DMS 273 treated with DMSO at 0.1 percent for 48 hours (cell line): ENCODE measurements at places on chromosomes 1 and 21.
A peak's percentile ranks its signal among the peaks of the same experiment; 100 is the strongest.

GRCh38 chr1:53062708-53063591, 937 bp downstream of the PODN start:
- no peak for DNase-seq

GRCh38 chr1:222777977-222778376, 36.9 kb upstream of the DISP1 start:
- no peak for DNase-seq

DNA sequence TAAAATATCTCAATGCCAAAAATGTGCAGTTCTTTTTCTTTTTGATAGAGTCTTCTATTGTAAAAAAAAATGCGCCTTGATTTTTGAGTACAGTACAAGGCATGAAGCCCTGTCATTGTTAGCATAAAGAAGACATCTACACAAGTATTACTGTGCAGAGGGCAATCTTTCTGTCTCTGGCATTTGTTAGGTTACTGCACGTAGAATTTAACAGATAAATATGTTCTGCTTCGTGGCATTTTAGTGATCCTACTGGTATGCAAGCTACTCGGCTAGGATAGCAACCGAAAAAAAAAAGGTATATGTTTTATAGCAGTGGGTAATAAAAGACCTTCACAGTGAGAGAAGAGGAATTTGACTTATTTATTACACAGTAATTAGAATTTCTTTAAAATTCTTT, 492.9 kb upstream of the ADGRL2 start:
- no peak for DNase-seq

- DNase-seq: no peak
Observed at GRCh38 chr1:228752258-228752657, 17.0 kb downstream of the RHOU start.

DNA sequence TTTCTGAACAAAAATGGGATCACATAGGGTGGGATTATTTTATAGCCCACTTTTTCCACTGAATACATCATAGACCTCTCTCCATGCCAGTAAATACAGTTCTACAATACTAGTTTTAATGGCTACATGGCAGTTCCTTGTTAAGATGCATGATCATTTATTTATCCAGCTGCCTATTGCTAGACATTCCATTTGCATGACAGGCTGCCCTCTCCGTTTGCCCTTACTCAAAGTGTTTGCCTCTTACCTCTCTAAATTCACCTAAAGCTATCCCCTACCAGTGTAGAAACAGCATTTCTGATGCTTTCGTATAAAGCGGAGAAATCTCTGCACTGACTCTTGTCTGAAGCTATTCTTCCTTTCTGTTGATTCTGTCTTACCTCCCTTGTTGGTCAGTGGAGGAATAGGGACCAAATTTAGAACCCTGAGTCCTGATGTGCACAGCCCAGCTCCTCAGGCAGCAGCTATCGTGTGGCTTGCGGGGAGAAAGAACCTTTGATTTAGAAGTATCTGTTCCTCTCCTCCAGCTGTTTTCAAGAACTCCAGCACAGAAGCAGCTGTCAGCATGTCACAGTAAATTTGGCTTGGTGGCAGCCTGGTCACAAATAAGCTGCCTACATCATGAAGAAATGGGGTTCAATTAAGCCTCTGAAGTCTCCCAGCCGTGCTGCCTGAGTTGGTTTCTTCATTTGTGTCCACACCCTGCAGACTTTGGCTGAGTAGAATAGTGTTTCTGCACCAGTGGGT, 337.3 kb downstream of the PRDM2 start:
- no peak for DNase-seq

- DNase-seq: peak; percentile 65
Observed at GRCh38 chr1:222772996-222773379, 36.0 kb downstream of the FAM177B start.

DNA sequence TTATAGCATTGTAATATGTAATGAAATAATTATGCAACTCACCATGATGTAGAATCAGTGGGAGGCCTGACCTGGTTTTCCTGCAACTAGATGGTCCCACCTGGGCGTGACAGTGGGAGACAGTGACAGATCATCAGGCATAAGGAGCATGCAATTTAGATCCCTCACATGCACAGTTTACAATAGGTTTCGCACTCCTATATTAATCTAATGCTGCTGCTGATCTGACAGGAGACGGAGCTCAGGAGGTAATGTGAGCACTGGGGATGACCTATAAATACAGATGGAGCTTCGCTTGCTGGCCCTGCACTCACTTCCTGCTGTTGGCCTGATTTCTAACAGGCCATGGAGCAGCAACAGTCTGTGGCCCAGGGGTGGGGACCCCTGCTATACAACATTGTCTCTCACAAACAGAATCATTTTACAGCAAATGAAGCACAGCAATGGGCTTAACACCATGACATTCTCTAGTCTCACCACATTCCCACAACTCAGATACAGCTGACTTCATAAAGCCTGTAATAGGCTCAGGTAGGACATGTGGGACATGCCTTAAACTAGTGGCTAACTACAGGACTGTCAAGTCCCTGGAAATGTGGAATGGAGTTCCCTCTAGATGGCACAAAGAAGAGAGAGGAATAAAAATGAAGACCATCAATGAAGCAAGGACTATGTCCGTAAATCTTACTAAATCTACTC, 40.7 kb upstream of the SLC5A9 start:
- DNase-seq: no peak

GRCh38 chr1:157087030-157087429, 12.6 kb downstream of the ETV3L start:
- DNase-seq: no peak

DNA sequence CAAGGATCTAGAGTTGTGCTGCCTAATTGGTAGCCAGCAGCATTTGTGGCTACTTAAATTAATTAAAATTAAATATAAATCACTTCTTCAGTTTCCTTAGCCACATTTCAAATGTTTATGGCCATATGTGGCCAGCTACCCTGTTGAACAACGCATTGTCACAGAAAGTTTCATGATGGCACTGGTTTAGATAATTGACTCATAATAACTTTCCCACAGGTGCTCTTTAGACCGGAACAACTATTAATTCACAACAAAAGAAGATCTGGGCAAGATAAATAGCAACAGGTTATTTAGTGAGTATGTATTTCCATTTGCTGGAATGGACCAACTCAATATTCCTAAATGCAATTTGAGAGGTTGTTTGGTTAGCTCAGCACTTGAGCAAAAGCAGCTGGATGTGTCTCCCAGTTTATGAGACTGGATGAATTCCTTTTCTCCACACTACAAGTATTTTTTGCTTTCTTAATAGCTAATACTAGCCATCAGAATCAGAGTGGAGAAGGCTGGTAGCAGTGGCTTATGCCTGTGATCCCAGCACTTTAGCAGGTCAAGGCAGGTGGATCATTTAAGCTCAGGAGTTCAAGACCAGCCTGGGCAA, 3.7 kb upstream of the AMIGO1 start:
- DNase-seq: no peak

DNA sequence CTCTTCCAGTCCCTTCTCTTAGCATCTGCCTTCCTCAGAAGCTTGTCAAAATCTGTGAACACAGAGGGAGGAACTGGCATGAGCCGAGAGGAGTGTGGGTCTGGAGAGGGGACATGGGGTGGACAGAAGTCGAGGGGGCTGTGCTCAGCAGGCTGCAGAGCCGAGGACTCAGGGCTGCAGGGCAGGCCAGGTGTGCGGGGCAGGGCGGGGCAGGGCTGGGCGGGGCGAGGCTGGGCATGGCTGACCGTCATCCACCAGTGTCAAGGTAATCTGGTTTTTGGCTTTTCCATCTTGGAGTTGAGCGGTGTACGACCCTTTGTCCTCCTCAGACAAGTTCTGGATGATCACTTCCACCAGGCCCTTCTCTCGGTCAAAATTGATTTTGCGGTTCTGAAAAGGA, 44.0 kb downstream of the MYOM3 start:
- DNase-seq: no peak

DNA sequence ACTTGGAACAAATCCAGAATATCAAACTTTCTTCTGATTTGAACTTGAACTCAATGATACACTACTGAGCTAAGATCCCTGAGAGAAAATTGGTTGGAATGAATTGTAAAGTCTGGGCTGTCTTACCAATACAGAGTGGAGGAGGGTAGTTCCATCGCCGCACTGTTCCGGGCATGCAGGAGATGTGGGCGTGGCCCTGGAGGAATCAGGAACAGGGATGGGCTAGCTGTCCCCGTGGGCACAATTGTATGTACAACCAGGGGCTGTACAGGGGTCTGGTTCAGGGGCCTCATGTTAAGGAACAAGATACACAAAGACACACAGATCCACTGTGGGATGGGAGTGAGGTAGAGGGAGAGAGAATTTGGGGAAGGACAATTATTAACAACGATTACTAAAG, 144.3 kb downstream of the ZSCAN20 start:
- DNase-seq: no peak

DNA sequence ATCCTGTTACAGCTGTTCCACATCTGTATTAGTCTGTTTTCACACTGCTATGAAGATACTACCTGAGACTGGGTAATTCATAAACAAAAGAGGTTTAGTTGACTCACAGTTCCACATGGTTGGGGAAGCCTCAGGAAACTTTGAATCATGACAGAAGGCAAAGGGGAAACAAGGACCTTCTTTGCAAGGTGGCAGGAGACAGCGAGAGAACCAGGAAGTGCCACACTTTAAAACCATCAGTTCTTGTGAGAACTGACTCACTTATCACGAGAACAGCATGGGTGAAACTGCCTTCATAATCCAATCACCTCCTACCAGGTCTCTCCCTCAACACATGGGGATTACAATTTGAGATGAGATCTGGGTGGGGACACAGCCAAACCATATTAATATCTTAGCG, 110.3 kb upstream of the TRABD2B start:
- no peak for DNase-seq

GRCh38 chr1:30490554-30491053, 232.8 kb downstream of the MATN1 start:
- no peak for DNase-seq

- DNase-seq: no peak
Observed at GRCh38 chr21:29194342-29194741, 63.9 kb downstream of the MAP3K7CL start.

DNA sequence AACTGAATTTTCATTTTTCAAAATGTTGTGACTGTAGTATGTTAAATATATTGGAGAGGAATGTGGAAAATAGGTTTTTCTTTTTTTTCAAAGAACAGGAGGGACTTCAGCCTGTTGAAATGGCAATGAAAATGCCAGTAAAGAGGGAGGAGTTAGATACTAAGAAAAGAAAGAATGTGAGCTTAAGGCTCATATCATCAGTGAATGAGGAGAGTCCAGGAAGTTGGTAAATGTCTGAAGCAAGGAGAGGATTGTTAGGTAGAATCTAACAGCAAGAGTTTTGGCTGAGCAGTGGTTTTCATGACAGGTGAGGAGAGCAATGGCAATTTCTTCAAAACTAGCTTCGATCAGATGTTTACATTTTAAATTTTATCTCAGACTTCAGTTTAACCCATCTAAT, 43.0 kb downstream of the PLA2G4A start:
- no peak for DNase-seq

DNA sequence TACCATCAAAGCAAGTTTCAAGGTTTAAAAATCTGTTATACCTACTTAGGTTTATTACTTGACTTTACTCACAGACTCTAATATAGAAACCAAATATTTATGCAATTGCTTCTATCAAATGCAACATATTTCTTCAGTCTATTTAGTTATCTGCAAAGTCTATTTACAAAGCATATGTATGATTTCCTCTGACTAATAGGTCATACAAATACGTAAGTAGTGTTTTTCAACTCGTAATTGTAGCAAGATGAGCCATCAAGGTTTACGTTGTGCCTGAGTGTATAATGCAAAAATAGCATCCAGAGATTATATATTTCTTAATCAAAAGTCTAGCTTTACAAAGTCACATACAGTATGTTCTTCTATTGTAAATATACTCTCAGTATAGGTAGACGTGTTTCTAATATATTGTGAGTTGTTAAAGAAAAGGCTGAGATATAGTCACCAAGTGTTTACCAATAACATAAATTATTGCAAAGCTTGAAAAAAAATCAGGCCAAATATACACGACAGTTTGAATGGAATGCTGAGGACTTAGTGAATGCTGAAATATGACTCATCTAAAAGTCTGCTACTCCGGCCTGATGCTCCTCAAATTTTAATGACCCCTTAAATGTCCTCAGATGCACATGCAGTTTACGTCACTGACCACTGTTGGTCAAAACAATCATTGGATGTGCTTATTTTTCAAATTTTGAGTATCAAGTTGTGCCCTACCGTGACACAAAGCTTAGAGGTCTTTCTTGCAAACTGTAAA, 48.4 kb downstream of the ADAMTS5 start:
- no peak for DNase-seq

GRCh38 chr1:186511761-186512637, 51.1 kb upstream of the PDC start:
- DNase-seq: no peak

DNA sequence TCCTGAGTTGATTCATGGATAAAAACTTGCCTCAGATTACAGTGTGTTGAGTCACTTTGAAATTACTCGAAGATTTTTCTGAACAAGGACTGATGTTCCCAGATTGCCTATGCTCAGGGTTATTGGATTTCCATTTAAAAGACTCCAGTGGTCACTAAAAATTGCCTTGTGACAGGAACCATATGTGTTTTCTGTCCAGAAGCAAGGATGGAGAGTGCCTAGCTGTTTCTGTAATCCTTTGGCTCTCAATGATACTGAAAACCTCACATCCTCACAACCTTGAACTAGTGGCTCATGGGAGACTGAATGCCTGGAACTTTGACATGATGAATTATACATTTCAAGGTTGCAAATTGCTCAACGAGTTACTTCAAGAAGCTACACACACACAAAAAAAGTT, 1271.8 kb downstream of the BRINP3 start:
- no peak for DNase-seq

DNA sequence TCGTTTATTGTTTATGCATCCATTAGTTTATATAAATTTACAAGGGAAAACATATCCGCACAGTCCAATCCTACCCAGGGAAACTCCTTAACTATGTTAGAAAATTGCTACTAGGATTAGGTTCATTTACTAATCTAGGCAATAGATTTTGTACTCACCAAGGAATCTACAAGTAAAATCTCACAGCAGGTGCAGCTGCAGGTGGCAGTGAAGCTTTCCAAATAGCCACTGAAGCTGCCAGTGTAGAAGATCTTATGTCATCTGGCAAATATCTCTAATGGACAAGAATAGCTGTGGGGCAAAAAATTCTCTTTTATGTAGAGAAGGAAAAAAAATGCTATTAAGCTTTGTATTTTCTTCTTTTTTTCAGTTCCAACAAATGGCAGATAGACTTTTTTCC, 963.4 kb upstream of the ADGRL4 start:
- no peak for DNase-seq

GRCh38 chr21:44800971-44801467, 601 bp downstream of the UBE2G2 start:
- peak; percentile 26 for DNase-seq

DNA sequence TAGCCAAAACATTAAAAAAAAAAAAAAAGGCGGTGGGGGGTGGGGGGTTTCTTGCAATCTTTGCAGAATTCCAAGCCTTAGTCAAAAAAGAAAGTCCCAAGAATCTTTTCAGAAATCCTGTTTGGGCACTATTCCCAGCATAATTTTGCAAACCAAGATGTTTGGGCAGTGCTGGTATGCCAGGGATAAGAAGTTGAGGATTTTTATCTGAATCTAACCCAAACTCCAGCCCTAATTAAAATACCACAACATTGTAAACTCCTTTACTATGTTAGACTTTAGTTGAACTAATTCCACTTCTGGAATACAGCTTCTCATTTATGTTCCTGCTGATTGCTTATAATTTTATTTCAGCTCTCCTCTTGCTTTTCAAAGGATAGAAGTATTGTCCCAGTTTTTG, 504.1 kb upstream of the ADGRL2 start:
- no peak for DNase-seq
